ENCODE measurements at places on chromosomes 1 and 21.

DNA sequence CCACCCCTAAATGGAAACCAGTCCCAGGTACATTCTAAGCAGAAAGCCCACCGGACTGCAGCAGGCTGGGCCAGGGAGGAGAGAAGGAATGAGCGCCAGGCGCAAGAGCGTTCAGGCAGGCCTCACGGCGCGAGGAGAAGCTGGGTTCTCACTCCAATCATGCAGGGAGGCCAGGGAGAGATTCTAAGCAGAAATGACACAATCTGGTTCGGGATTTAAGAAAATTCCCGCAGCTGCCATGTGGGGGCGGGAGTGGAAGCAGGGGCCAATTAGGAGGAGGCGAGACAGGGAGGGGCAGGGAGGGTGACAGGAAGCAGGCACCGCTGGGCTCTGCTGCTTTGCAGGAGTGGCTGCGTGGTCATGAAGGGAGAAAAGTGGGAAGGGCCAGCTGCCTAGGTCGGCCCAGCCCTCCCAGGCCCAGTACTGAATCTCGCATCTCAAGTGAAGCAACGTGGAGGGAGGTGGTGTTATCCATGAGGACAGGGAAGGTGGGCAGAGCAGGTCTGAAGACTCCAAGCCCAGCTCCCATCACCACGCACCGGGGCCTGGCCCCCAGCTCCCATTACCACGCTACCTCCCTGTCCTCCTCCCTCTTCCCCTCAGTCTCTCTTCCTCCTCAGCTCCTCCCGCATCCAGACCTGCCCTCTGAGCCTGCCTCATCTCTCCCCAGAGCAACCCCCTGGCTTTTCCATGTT is 11.8 kb downstream of the NPHP4 start:
- DNase-seq, result peak; percentile 66

DNA sequence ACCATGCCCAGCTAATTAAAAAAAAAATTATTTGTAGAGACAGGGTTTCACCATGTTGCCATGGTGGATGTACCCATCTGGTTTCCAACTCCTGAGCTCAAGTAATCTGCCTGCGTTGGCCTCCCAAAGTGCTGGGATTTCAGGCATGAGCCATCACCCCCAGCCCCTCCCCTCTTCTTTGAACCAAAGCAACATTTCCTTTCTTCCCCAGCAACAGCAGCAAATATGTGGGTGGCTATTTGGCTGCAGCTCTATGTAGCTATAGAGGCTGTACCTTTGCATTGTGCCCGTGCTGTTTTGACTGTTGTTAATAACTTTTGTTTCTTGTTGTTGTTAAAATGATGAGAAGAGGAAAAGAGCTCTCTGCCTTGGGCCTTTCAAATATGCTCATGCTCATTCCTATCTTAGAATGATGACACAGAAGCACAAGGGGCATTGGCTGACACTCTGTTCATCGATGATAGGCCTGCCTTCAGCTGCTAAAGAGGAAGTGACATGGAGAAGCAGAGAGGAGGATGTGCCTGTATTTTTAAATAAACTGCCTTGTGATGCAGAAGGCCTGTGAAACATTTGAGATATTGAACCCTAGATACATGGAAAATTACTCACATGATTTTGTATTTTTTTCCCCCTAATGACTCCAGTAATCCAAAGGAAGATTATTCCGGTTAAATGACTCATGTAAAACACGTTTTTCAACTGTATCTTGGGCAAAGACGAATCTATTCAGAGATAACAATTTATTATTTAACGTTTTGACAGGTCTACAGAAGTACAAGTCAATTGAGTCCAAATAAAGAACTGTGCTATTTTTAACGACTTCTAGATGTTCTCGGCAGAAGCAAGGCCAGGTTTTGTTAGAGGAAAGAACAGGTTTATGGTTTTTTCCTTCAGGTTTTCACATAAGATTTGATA is 20.5 kb upstream of the XPR1 start:
- DNase-seq, result peak; percentile 87

DNA sequence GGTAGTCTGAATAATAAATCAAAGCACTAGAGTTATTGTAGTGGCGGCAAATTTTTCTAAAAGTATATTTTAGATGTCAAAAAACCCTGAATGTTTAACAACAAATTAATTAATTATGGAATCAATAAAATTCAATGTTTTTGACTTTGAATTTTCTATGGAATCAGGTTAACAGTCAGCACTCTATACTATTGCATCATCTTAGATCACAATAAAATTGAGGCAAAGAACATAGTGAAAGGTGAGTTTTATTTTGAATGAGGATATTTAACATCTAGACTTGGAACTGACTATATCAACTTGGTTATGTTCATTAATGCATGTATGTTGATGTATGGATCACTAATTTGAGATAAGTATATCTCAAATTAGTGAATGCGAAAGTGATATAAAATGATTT is 148.5 kb downstream of the TNFSF18 start:
- DNase-seq, result no peak

- DNase-seq, result no peak
These were observed 722.2 kb downstream of the KCNT2 start for GRCh38 chr1:195886000-195886399.

DNA sequence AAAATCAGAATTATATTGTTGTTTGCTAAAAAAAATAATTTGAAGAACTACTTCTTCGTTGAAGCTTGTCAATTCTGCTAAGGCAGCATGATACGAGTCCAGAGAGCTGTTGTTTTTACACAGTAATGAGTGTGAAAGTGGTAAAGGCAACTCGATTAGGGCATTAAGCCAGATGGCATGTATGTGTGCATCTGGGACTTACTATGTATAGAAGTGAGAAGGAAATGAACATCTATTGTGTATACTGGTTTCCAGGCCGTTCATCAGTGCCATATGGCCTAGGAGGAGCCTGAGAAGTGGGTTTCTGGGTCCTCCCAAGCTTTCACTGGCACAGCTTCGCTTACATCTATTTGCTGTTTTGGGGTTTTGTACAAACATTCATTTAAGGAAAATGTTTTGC is 5.7 kb downstream of the CTPS1 start:
- DNase-seq, result no peak

DNA sequence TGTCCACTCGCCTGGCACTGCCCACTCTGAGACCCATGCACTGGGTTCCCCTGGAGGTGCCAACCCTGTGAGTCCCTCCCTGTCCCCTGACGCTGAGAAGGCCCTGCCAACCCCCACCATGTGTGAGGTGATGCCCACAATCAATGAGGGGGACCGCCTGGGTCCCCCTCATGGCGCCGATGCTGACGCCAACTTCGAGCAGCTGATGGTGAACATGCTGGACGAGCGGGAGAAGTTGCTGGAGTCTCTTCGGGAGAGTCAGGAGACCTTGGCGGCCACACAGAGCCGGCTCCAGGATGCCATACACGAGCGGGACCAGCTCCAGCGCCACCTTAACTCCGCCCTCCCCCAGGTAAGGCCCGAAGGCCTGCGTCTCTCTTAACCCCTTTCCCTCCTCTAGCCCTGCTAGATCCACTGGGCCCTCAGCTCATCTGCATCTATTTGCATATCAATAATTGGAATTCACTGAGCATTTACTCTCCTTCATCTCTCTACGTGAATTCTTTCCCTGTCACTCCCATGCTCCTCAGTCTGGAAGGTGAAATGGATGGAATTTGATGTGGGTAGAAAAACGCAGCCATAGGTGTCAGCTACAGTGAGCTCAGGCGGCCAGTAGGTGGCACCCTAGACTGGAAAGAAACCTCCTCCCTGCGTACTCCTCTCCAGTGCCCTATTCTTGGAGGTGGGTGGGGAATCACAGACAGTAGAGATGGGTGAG is 12.8 kb downstream of the PPFIA4 start:
- DNase-seq, result peak; percentile 86

- DNase-seq, result peak; percentile 54
These were observed 84.9 kb downstream of the KIF14 start for GRCh38 chr1:200535605-200536004.

- peak; percentile 75 for DNase-seq
These were observed 24.9 kb upstream of the C1QA start for GRCh38 chr1:22611530-22611947.

DNA sequence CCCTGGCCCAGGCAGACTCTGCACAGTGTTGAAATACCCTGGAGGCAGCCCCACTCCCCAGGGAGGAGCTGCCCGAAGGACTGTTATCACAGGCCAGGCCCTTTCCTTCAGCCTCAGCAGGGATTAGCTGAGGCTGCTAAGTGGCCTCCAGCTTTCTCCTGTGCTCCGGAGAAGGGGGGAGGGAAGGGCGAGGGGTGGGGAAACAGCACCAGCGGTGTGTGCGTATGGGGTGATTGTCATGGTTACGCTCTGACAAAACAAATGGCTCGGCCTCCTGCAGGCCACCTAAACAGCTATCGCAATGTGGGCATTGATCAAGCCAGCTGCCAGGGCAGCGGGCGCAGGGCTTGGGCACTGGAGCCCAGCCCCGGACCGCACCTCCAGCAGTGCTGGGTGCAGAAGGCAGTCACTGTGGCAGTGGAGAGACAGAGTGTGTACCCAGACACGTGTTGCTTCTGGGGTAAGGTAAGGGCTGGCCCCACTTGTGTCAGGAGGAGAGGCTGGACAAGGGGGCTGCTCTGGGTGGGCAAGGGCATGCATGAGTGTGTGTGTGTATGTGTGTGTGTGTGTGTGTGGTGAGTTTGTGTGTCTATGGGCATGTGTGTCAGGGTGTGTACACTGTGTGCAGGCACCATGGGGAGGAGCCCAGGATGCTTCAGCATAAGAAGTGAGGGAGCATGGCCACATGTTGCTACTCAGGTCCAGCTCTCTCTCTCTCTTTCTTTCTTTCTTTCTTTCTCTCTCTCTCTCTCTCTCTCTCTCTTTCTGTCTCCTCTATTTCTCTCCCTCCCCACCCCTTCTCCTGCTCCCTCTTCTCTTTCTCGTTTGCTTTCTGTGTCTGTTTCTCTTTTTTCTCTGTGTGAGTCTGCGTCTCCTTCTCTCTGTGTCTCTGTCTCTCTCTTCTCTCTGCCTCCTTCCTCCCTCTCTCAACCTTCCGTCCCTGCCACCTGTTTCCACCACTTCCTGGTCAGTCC is at the start of gene VWA5B1:
TSS of gene VWA5B1 (plus strand) at position 252 of the 974 bp plus-strand sequence. CDS start 19,727 bp downstream, outside the sequence.
- DNase-seq, result no peak

DNA sequence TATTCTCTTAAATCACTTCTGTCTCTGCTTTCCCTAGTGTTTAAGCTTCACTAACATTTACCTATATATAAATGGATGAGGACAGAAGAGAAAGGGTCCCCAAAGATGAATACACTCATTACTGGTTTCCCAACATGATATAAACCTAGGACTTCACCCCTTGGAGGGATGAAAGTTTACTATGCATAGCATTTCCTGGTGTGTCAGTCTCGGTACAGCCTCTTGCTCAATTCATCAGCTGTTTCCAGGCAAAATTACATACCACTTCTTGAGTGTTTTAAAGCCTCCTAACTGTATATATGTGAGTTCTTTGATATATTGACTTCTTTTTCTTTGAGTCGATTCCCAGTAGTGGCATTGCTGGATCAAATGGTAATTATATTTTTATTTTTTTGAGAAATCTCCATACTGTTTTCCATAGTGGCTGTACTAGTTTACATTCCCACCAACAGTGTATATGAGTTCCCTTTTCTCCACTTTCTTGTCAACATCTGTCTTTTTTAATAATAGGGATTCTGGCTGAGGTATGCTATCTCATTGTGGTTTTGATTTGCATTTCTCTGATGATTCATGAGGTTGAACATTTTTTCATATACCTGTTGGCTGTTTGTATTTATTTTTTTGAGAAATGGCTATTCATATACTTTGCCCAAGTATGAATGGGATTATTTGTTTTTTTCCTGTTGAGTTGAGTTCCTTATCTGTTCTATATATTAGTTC is 259.3 kb upstream of the CACYBP start:
- peak; percentile 13 for DNase-seq

GRCh38 chr1:175220853-175221556 is 28.4 kb upstream of the KIAA0040 start:
- no peak for DNase-seq

DNA sequence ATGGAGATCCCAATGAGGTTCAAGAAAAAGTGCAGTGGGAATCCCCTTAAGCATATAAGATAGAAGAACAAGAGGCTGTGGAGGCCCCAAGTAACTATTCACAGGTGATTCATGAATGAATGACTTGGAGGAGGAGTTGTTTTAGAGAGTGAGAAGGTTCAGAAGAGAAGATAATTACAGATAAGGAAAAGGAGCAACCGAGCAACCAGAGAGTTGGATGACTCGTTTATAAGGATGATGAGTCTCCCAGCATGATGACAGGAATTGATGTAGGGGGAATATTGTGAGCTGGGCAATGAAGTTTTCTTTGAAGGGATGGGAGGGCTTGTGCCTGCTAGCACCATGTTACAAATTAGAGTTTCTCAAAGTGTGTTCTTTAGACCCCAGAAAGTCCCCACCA is 9.8 kb downstream of the C8A start:
- DNase-seq, result no peak

- DNase-seq, result no peak
These were observed 107.6 kb downstream of the CCDC185 start for GRCh38 chr1:223500560-223501425.

- no peak for DNase-seq
These were observed 107.5 kb upstream of the CLDN14 start for GRCh38 chr21:36587388-36587787.

- DNase-seq, result no peak
These were observed 15.9 kb upstream of the PPP2R5A start for GRCh38 chr1:212269306-212269705.

GRCh38 chr1:235908742-235909520 is 42.2 kb upstream of the LYST start:
- no peak for DNase-seq

GRCh38 chr1:214248311-214249085 is 32.5 kb upstream of the SMYD2 start:
- no peak for DNase-seq

- peak; percentile 88 for DNase-seq
These were observed 2.2 kb upstream of the ARHGAP30 start for GRCh38 chr1:161071886-161072371.

GRCh38 chr1:87215592-87215991 is 113.1 kb upstream of the LMO4 start:
- DNase-seq, result no peak

GRCh38 chr1:4220362-4220761 is 320.3 kb upstream of the C1orf174 start:
- DNase-seq, result no peak

GRCh38 chr1:178408871-178409270 is 87.9 kb downstream of the CLEC20A start:
- no peak for DNase-seq

DNA sequence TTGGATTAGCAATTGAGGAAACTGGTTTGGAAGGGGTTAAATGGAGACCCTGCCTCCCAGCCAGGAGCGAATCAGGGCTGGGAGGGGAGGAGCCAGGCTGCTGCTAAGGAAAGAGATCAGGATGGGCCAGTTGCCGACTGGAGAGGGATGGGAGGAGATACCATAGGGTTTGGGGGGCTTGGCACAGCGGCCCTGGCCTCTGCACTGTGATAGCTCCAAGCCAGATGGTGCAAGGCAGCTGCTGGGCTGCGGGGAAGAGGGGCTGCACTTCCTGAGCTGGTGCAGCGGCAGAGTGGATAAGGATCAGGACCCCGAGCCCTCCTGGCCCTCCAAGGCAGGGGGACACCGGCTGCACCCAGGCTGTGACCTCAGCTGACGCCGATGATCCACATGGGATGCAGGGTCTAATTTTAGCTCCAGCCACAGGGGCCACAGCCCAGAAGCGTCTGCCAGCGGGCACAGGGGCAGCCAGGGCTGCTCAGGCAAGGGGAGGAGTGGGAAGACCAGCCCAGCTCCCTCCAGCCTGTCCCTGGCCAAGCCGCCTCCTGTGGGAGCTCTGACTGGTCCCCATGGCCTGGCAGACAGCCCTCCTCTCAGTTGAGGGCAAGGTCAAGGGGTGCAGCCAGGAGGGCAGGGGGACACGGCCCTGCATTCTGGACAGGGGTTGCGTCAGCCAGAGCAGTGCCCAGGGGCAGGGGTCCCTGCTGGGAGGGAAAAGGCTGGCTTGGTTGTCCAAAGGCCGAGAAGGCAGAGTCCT is at the start of gene EXTL1:
TSS of gene EXTL1 (plus strand) at position 129 of the 757 bp plus-strand sequence. CDS start 872 bp downstream, outside the sequence.
- peak; percentile 25 for DNase-seq

GRCh38 chr1:157073944-157074685 is 25.5 kb downstream of the ETV3L start:
- DNase-seq, result peak; percentile 83

GRCh38 chr1:230595181-230595580 is 47.1 kb upstream of the COG2 start:
- no peak for DNase-seq
